ENCODE measurements at places on chromosomes 1 and 21.

DNA sequence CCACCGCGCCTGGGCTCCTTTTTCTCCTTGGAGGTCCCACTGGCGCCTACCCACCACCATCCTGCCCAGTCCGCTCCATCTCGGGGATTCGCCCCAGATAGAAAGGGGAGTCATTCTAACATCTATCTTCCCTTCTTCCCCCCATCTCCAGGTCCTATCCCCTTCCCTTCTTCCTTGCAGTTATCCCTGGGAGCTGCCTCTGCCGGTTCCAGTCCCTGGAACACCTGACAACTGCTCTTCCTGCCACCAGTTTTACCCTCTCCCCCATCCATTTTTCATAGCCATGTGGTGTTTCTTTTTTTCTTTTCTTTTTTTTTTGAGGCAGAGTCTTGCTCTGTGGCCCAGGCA lies 12.0 kb upstream of the COL16A1 start:
- DNase-seq = no peak

GRCh38 chr1:107877745-107878144 lies 87.2 kb downstream of the VAV3 start:
- DNase-seq = no peak

GRCh38 chr1:171922999-171923398 lies 81.7 kb downstream of the DNM3 start:
- no peak for DNase-seq

DNA sequence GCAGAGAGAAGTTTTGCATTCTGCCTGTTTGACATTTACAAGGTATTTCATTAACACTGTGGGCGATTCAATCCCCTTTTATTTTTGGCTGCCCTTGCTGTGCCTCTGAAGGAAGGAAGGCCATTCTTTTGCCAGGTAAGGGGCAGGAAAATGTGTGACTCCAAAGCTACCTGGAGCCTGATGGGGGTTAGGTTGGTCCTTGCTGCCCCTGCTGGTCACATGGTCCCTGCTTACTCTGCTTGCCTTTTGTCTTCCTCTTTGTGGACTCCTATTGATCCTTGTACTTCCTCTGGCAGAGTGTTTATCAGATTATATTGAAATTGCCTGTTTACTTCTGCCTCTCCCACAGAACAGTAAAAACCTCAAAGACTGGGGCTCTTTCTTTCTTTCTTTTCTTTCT lies 65.7 kb downstream of the ST6GALNAC3 start:
- no peak for DNase-seq

- DNase-seq = no peak
Measured at GRCh38 chr1:192104852-192105251, 53.4 kb upstream of the RGS18 start.

- DNase-seq = no peak
Measured at GRCh38 chr1:178825167-178825566, 45.7 kb downstream of the ANGPTL1 start.

GRCh38 chr21:37168666-37169065 lies 95.6 kb downstream of the TTC3 start:
- DNase-seq = no peak

GRCh38 chr1:111139324-111139955 lies 453 bp downstream of the DRAM2 start:
- no peak for DNase-seq

GRCh38 chr1:230382001-230382491 lies 44.1 kb downstream of the PGBD5 start:
- no peak for DNase-seq

GRCh38 chr1:214952648-214953047 lies 129.9 kb upstream of the KCNK2 start:
- no peak for DNase-seq

GRCh38 chr1:196433000-196433399 lies 175.2 kb downstream of the KCNT2 start:
- no peak for DNase-seq

- DNase-seq = no peak
Measured at GRCh38 chr1:56468518-56468917, 110.8 kb downstream of the PLPP3 start.

GRCh38 chr21:30981403-30981802 lies 56.9 kb downstream of the KRTAP19-8 start:
- DNase-seq = no peak

DNA sequence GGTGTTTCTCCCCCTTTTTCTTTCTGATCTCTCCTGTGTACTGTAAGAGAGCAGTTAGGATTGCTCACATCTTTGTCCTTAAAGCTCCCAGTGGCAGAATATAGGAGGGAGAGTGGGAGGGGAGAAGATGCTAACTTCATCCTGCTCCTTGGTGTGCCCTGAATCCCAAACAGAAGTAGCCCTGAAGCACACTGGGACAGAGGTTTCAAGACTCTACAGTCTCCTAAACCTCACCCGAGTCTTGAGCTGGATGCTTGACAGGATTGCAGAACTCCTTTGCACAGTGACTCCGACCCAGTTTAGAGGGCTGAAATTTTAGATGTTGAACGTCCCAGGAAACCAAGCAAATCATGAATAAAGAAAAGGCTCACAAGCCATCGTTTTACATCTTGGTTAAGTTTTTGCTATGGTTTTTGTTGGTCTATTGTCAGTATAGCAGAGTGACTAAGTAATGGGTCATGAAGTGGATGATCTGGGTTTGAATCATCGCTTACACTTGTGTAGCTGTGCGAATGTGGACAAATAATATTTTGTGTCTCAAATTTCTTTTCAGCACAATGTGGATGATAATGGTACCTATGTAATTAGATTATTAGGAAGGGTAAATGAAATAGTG lies 37.5 kb downstream of the XCL2 start:
- DNase-seq = no peak

DNA sequence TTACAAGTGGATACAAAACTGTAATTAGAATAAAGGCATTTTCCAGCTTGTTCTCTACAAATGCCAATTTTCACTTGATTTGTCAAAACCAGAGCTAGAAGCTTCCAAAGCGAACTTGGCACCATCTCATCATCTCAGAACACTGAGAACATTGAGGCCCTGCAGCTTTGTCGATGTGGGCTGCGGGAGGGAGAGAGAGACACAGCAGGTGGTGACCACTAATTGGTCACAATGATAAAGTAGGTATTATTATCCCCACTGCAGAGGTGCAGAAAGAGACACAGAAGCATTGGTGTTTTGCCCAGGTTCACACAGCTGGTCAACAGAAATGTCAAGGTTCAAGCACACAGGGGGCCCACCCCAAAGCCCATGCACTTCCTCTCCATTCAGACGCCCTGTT lies 72.2 kb upstream of the KRTAP19-8 start:
- no peak for DNase-seq

- DNase-seq = no peak
Measured at GRCh38 chr21:43189936-43190335, 21.1 kb downstream of the CRYAA start.

GRCh38 chr1:203627851-203628200 lies 1.2 kb downstream of the ATP2B4 start:
- no peak for DNase-seq

- DNase-seq = no peak
Measured at GRCh38 chr1:174766727-174767126, 233.0 kb upstream of the CACYBP start.

DNA sequence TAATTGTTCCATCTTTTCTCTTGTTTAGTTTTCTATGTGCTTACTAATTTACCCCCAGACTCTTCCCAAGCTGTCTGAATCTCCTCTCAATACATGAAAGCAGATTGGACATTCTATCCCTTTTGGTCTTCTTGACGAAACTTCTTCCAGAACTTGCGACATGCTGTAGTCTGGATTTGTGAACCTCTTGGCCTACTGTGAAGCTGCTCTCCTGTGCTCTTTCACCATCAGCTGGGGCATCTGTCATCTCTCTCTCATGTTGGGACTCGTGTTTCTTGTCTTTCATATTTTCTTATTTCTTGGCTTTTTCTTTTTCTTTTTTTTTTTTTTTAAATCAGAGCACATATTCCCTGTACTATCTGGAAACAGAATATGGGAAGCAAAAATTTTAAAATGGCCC lies 6.8 kb downstream of the CPT2 start:
- DNase-seq = no peak

DNA sequence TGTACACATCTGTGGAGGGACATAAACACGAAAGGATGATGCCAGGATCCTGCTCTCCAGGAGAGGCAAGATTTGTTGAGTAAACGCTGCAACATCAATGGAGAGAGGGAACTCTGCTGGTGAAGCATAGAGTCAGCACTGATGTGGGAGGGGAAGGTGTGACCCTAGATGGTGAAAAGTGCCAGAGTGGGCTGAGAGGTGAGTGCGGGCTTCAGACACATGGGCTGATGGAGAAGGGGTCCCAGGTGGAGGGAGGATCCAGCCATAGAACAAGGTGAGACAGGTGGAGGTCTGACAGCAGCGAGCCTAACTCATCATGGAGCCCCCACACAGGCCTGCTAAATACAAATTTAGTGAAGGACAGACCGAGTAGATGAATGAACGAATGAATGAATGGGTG lies 9.7 kb downstream of the RD3 start:
- DNase-seq = no peak

DNA sequence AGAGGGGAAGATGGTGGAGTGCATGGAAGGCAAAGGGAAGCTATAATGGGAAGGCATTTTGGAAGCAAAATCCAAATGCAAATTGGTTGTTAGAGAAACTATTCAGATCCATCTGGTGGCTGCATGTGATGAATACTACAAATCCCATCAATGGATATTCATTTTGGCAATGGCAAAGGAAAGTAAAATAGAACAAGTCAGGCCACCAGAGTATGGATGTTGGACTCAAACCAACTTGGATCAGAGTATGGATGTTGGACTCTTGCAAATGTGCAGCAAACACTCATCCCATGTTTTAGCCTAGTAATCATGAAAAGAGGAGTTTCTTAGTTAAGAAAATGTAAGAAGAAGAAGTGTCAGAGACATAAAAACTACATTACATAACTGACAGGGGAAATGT lies 289.6 kb upstream of the DAB1 start:
- DNase-seq = no peak

- no peak for DNase-seq
Measured at GRCh38 chr21:41360072-41360821, 1.6 kb upstream of the MX2 start.

DNA sequence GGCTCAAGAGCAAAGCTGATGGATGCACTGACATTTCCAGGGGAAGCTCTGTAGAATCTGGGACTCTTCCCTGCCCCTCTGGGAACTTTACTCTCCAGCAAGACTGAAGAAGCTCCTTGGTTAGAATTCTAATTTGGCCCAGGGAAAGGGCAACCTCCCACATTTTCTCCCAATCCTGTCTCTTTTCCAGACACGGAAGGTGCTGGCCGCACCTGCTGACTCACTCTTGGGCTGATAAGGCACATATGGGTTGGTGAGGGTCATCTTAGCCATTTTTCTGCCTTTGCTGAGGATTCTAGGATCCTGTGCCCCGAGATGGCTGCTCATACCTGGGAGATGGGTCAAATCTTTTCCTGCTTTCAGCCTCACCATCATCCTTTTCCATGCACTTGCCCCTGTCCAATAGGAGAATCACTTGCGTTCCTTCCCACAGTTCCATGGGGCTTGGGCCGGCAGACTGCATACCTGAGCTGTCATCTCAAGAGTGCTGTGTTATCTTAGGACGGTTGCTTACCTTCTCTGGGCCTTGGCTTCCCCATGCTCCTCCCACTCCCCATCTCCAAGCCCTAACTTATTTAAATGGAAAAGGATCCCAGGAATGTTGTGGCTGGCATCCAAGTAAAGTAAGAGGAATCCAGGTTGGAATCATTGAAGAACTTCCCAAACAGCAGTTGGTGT lies 1.3 kb downstream of the TINAGL1 start:
- DNase-seq = no peak

GRCh38 chr21:46092811-46093667 lies 4.9 kb upstream of the COL6A2 start:
- DNase-seq = no peak

DNA sequence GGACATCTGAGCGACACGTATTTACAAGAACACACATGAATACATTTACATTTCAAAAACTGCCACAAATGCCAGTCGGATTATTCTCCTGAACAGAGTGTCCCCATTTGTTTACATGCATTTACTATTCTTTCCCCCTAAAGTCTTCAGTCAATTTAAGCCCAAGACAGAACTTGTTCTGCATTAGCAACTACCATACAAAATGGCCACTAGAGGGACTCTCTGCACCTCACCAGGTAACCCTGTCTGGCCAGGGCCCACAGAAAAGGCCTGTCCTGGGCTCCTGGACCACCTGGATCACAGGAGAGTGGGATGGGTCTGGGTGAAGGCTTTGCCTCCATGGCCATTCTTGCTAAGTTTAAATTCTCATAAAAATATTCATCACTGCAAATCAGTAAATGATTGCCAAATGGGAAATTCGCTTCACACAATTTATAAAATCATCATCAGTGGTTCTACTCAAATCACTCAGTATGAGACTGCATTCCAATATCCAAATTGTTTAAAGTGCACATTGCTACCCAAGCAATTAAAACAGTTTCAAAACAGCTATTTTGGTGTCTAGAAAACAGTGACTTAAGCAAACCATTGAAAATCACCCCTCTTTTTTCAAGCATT lies 12.5 kb upstream of the GUCA2A start:
- no peak for DNase-seq

DNA sequence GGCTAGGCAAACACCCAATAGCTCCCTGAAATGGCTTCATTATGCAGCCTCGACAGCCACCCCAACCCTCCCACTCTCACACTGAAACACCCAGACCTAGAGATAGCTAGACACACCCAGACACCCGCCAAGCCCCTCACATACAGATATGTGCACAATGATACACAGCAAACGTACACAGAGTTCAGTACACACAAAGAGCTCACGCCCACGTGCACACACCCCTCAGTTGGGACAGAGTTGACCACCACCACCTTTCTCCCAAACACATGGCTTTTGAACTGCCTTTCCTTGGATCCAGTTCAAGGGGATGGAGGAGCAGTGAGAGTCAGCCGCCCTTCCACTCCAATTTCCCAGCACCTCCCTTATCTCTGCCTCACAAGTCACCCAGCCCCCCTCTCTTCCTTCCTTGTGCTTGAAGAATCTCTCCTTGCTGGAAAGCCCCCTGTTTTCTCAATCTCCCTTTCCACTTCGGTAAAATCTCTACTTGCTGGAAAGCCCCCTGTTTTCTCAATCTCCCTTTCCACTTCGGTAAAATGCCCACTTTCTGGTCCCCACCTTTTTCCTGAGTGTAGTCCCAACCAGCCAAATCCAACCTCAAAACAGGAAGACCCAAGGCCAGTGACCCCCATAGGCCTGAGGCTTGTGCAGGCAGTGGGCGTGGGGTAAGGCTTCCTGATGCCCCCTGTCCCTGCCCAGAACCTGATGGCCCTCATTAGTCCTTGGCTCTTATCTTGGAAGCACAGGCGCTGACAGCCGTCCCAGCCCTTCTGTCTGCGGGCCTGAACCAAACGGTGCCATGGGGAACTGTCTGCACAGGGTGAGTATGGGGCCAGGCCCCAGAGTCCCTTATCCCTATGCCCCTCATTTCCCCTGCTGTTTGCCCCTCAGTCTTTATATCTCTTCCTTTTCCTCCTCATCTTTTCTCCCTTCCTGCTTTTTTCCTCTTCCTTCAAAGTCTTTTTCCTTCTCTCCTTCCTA lies at the start of gene ACKR1:
Gene ACKR1, plus strand, starts transcription at position 715 of the 981 bp plus-strand sequence. Its CDS starts 85 bp downstream, at position 800.
- no peak for DNase-seq

GRCh38 chr21:44855572-44855971 lies 17.9 kb downstream of the PTTG1IP start:
- DNase-seq = no peak

- no peak for DNase-seq
Measured at GRCh38 chr1:218711001-218711400, 365.9 kb downstream of the TGFB2 start.

GRCh38 chr1:112618721-112619517 lies at the start of gene ST7L:
ST7L (minus strand) TSS chr1:112619141; CDS start chr1:112619113, 28 bp downstream.
- DNase-seq = peak; percentile 45

- DNase-seq = no peak
Measured at GRCh38 chr1:110690709-110691365, 16.1 kb upstream of the KCNA3 start.

- DNase-seq = no peak
Measured at GRCh38 chr21:45986316-45987051, 4.9 kb downstream of the COL6A1 start.

- no peak for DNase-seq
Measured at GRCh38 chr1:91891969-91892368, 6.0 kb upstream of the TGFBR3 start.

Measured in stimulated activated CD4-positive, alpha-beta T cell treated with anti-CD3 and anti-CD28 coated beads, Interleukin-1b, Interleukin-23, amount 100 ng/mL, for 4 hours (primary cell).